ENCODE measurements at places on chromosomes 6 and 20. TPM values are rescaled to one million over a fixed set of nuclear protein-coding genes. Genes with fewer than 3 reads are reported as not detected.

GRCh38 chr20:45283551-45284057 lies 23.0 kb upstream of the RBPJL start:
- no peaks in the 10 kb centered on the region for H3K4me1 ChIP-seq
- H3K36me3 ChIP-seq: no peaks in the 10 kb centered on the region
- peaks cover 31% of the 10 kb centered on the region for H3K27me3 ChIP-seq

- no peaks in the 10 kb centered on the region for H3K36me3 ChIP-seq
- DNase-seq: no peak
- H3K4me1 ChIP-seq: no peaks in the 10 kb centered on the region
- H3K4me3 ChIP-seq: no peak overlapping the region
- no peak overlapping the region for H3K27ac ChIP-seq
- no peaks in the 10 kb centered on the region for H3K27me3 ChIP-seq
Observed at GRCh38 chr6:164294047-164294784, 879.7 kb downstream of the QKI start.

GRCh38 chr6:42452171-42453030 lies 675 bp upstream of the TRERF1 start:
- H3K4me1 ChIP-seq: peaks cover 7% of the 10 kb centered on the region
- H3K27me3 ChIP-seq: no peaks in the 10 kb centered on the region
- H3K36me3 ChIP-seq: no peaks in the 10 kb centered on the region
- peak; percentile 76 for DNase-seq
- peak overlapping the region; percentile 100 for H3K27ac ChIP-seq

- H3K27me3 ChIP-seq: no peaks in the 10 kb centered on the region
- no peak for DNase-seq
- no peak overlapping the region for H3K4me3 ChIP-seq
Observed at GRCh38 chr6:167047554-167047953, 48.4 kb downstream of the CEP43 start.

TGM3 gene
- not detected for total RNA-seq
